Hindlimb muscle (tissue), 1 donor: ENCODE measurements at places on chromosomes 2 and 18.

GRCh38 chr2:98761909-98762308 is 31.0 kb upstream of the MGAT4A start:
- no peak for DNase-seq

- DNase-seq = no peak
Measured at GRCh38 chr2:155190342-155190741, 491.8 kb downstream of the KCNJ3 start.

- DNase-seq = no peak
Measured at GRCh38 chr2:190446193-190446592, 38.0 kb downstream of the MFSD6 start.

GRCh38 chr2:119214453-119215037 is 9.1 kb upstream of the STEAP3 start:
- DNase-seq = no peak

DNA sequence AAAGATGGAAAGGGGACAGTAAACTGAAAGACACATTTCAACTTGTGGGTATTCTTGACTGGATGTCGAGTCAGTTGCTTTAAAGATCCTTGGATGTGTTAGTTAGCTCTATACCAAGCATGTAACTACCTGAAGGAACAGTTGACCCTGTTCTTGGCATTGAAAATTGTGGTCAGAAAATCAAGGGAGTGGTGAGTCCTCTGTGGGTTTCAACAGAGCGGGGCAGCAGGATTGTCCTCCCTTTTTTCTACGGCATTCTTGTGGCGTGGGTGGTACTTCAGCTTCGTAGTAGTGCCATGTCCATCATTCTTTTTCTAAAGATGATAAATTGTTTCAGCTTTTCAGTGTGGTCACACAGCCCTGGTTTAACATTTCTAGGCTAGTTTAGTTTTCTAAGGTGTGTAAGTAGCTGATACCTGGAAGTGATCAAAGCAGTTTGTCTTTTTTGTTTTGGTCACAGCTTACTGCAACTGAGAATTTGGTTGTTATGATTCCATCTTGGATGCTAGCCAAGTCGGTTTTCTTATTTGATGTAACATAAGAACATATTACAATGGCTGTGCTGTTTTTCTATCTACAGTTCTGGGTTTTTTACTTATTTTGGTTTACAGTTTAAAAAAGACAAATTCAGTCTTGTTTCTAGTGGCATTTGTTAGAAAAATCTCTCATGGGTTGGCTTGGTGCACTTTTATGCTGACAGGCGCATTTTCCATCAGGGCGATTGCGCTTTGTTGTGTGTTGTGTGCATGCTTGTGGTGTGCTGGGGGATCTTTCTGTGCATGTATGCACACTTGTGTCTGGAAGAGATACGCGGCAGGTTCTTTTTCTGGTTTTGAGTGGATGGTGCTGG is 84.7 kb downstream of the ZNF407 start:
- no peak for DNase-seq

DNA sequence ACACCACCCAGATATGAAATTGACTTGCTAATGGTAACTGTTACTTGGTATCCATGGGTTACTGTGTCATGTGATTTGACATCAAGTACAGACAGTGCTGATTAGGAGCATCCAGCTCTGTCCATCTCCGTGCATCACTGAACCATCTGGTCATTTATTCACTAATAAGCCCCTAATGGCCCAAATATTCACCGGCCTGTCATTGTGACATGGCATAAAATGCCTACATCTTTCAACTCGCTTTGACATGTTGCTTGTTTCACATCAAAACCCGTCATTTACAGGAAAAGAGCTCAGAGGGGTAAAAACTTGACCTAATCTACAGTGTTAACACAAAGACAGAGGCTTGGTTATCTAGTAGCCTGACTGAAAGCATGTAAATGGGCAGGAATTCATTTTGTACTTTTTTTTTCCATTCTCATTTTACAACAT is 308.9 kb upstream of the ATP5MC3 start:
- no peak for DNase-seq

GRCh38 chr2:223027442-223027841 is 24.5 kb upstream of the KCNE4 start:
- no peak for DNase-seq

- DNase-seq = no peak
Measured at GRCh38 chr2:52390651-52391050, 1358.7 kb upstream of the NRXN1 start.

DNA sequence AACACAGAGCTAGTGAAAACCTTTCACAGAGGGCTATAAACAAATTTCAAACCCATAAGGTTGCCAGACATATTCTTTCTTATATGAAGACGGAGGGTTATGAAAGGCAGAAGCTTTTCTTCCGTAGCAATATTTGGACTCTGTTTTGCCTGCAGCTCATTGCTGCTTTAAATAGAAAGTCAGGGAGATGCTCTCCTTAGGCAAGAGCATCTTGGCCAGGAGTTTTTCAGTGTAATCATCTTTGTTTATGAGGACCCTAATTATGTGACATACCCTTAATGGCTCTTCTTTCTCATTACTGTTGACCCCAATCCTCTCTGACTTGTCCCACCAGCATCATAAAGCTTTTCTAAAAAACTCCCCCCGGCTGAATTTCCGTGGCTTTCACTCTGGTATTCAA is 433.4 kb upstream of the NRXN1 start:
- no peak for DNase-seq
